Stimulated activated CD8-positive, alpha-beta memory T cell treated with anti-CD3 and anti-CD28 coated beads, Interleukin-7, amount 100 ng/mL, for 1 hour (primary cell): ENCODE measurements at places on chromosomes 16 and 17.

- no peak for DNase-seq
Observed at GRCh38 chr17:7710301-7710700, 5.3 kb downstream of the EFNB3 start.

DNA sequence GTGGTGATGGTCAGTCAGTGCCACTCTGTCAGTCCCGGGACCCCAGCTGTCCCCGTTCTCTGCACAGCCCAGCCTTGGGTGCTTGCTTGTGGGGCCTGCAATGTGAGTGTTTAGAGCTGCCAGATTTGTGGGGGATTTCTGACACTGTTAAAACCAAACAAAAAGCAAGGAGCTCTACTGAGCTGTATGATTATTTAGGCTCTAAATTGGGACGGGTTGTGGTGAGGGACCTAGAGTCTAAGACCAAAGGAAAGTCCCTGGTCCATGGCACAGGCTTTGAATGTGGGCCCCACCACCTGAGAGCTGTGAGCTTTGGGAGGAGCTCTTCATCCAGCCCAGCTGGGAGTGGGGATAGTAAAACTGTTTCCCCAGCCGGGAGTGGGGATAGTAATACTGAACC is 63.3 kb downstream of the KSR1 start:
- no peak for DNase-seq

- DNase-seq, result no peak
Observed at GRCh38 chr16:27785307-27785678, 235.3 kb downstream of the KATNIP start.

GRCh38 chr16:30894540-30895368 is 877 bp upstream of the BCL7C start:
- DNase-seq, result no peak

DNA sequence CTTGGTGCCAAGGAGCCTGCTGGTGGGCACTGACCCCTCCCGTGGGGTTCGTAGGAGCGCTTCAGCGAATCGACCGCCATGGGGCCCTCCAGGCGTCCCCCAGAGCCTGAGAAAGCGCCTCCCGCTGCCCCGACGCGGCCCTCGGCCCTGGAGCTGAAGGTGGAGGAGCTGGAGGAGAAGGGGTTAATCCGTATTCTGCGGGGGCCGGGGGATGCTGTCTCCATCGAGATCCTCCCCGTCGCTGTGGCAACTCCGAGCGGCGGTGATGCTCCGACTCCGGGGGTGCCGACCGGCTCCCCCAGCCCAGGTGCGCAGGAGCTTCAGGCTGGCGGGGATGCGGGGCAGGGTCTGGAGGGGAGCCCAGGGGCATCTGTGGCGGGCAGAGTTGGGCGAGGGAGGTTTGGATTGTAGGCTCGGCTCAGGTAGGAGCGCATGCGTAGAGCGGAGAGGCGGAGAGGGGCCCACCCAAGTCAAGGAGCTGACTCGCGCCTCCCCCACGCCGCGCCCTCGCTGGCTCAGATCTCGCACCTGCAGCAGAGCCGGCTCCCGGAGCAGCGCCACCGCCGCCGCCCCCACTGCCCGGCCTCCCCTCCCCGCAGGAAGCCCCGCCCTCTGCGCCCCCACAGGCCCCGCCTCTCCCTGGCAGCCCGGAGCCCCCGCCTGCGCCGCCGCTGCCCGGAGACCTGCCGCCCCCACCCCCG is 19.8 kb downstream of the FMNL1 start:
- no peak for DNase-seq
